GM13977 (cell line): ENCODE measurements at places on chromosomes 11 and 22.

DNA sequence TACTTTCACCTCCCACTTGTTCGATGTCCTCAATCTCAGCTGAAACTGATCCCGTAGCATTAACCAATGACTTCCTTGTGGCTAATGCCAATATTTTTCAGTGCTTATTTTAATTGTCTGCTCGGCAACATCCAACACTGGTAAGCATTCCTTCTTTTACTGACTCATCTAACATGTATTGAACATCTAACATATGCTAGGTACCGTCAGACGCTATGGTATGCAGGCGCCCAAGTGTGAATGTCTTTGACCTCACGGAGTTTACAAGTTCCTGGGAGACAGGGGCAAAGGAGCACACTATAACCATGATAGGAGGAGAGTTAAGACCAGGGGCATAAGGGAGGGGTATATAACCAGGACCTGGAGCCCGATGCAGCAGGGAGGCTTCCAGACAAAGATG, 1.7 kb downstream of the BRMS1 start:
- no peak for DNase-seq

DNA sequence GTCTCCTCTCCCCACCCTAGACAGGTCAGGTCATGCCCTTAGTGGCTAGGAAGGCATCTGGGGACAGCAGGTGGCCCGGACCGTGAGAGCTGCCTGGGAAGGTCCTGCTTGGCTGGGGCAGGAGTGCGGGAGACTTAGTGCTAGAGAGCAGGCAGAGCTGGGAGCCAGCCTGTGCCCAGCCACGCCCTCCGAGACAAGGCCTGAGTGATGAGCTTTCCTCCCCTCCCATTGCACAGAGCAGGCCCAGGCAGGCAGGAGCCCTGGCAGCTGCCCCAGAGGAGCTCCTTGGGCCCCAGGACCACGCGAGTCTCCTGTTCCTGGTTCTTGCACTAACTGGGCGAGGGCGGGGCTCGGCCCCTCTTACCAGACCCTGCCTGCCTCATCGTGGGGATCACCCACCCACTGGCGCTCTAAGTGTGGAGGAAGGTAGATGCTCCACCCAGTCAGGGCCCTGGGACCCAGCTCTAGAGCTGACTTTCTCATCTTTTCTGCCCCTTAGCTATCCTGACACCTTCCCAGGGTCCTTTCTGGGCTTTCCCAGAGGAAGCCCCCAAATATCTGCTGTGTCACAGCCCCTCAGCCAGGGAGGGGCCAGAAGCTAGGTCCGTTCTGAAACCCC, 44.9 kb downstream of the MACROD1 start:
- no peak for DNase-seq

DNA sequence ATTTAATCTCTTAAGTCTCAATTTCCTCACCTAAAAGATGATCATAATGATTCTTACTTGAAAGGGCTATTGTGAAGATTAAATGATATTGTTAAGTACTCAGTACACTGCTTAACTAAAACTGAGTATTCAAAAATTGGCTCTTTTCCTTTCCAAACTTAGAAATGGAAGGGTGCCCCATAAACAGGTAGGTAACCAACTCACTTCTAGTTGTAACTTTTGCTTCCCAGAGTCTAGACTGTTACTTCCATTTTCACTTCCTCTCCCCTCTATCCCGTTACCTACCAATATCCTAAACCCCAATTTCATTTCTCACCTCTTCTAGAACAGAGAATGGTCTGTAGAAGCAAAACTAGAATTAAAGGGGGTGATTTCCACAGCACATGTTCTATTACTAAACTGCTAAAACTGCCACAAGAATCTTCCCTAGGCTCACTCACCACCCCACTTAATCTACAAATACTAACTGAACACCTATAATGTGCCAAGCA, 50.0 kb downstream of the RRAS2 start:
- DNase-seq: no peak

DNA sequence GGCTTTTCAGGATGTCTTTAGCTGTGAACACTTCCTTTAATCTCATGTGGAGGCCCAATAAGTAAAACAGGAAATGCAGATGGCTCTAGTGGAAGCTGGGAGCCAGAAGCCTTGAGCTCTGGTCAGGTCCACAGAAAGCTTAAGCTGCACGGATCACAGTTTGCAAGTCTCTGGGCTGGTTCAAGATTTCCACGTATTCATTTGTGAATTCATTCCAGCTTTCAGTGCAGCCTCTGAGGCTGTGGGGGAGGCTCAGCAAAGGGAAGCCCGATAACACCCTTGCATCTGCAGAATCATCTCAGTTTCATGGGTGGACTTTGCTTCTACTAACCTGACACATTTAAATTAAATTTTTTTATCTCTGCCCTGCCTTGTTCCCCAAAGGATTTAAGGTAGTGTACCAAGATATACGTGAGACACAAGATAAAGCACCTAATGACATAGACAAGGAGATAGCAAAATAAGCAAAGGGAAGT, 65.6 kb downstream of the ISX start:
- no peak for DNase-seq

DNA sequence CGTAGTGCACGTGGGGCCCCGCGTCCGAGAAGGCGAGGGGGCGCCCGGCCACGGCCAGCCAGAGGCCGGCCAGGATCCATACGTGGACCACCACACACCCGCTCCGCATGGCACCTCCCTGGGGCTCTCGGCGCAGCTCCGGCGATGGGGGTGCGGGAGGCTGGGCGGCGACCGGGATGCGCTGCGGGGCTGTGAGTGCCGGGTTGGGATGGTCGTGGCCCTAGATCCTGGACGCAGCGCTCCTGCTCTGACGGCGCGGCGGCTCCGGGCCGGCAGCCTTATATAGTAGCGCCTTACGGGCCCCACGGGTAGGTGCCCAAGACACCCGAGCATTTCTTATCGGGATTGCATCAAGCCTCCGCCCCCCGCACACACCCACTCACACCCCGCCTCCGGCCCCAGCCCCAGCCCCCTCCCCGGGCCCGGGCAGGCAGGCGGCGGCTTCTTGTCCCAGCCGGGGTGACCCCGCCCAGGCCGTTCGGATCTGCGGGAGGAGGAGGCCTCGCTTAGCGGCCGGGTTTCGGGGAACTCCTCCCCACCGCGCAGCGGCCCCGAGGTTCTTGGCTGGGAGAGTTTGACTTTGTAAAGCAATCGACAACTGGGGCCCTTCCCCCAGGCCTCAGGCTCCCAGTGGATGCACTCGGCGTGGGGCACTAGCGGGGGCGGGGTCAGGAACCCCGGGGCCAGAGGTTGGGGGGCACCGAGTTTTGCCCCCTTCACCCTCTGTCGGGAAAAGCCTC, at the start of gene FGF19:
Gene FGF19 (minus strand): TSS at position 255 of the 740 bp plus-strand sequence. CDS start 146 bp downstream, at position 109.
- DNase-seq: peak; percentile 48

- no peak for DNase-seq
Observed at GRCh38 chr11:6197466-6198200, 1.4 kb upstream of the OR52W1 start.

DNA sequence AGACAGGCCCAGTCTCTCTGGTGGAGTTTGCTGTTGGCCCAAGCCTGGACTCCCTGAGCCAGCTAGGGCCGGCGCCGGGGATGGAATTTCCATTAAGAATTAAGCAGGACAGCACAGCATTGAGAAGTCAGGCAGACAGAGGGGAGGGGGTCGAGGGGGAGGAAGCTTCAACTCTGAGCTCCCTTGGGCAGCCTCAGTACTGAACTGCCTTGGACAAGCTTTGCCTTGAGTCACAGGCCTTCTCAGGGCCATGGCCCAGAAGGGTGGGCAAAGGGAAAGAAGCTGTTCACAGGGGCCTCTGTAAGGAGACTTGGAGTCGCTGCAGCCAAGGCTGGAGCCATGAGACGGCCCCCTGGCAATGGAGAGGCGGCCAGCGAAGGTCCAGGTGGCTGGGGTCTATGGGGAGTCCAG, 2.6 kb upstream of the INSC start:
- DNase-seq: no peak

- peak; percentile 27 for DNase-seq
Observed at GRCh38 chr11:115920092-115920461, 415.9 kb upstream of the CADM1 start.

- no peak for DNase-seq
Observed at GRCh38 chr11:95739108-95739938, 50.3 kb downstream of the FAM76B start.

GRCh38 chr11:65290448-65291165, 24.1 kb upstream of the CDC42EP2 start:
- peak; percentile 52 for DNase-seq

GRCh38 chr11:72812967-72813739, 1.1 kb upstream of the ATG16L2 start:
- DNase-seq: peak; percentile 79

DNA sequence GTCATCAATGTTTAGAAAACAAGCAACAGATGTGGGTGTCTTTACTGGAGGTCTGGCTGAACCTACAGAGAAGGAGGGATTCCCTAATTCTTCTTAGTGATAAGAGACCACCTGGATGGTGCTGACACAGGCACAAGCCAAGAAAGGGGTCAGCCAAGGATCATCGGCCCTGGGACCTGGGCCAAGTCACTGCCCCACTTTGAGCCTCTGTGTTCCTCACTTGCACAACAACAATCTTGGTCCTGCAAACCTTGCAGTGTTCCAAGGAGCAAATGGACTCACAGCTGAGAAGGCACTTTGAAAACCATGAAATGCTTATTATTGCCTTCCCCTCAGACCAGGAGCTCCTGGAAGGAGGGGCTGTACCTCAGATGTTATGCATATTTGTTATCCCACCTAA, 7.0 kb upstream of the KCNE3 start:
- DNase-seq: no peak

DNA sequence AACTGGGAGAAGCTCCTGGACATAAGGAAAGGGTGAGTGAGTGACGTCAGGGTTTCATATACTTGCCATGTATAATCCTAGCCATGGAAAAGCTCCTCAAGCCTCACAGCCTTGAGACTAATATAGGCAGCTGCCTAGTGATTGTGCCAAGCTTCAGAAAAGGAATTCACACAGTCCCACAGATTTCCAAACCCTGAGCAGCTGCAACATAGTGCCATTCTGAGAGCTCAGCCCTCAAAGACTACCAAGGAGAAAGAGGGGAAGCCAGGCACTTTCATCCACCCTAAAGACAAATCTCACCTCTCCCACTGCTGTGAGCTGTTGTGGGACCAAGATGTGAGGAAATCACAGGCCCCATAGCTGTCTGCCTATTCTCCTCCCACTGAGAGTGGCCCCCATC, 707.9 kb upstream of the ANO5 start:
- no peak for DNase-seq

GRCh38 chr11:32081129-32081641, 9.7 kb upstream of the RCN1 start:
- no peak for DNase-seq

GRCh38 chr22:48891688-48892577, 935.7 kb downstream of the BRD1 start:
- DNase-seq: no peak

DNA sequence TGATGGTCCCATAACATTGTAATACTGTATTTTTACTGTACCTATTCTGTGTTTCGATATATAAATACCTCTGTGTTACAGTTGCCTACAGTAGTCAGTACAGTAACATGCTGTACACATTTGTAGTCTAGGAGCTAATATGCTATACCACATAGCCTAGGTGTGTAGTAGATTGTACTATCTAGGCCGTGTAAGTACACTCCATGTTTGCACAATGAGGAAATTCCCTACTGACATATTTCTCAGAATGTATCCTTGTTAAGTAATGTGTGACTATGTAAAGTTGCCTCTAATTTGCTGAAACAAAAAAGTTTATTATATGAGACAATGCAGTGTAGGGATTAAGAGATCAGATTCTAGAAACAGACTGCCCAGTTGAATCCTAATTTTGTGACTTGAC, 21.3 kb downstream of the CAPRIN1 start:
- no peak for DNase-seq

DNA sequence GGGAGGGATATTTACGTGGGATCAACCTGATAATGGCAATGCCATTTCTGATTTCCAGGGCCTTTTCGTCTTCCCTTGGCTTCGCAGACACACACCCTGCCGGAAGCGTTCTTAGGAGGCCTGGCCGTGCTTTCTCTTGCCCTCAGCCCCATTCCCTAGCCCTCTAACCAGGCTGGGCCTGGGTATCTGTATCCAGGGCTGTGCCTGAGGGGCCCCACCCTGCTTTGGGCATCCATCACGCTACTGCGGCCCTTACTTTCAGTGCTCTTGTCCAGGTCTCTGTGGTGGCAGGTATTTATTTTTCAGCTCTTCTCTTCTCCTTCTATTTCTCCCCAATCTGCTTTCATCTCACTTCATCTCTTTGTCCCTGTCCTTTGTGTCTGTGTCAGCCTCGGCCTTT, 105.0 kb downstream of the ZBTB16 start:
- DNase-seq: no peak

GRCh38 chr11:35661534-35661933, 1.0 kb upstream of the TRIM44 start:
- DNase-seq: no peak

GRCh38 chr11:35338921-35339320, 80.4 kb downstream of the SLC1A2 start:
- DNase-seq: no peak

DNA sequence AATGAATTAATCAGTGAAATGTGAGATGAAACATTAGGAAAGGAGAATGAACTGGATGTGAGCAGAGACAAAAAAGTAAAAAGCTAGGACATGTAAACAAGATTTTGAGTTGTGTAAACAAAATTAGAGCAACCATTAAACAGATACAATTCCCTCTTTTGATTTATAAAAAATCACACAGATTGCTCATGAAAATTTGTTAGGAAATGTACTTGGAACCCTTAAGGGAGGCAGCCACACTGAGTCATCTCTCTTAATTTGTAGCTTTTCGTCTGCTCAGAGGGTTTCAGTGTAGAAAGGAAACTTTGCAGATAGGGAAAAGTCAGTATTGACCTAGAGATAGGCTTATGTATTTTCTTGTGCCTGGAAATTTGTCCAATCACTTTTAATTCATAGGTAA, 49.6 kb upstream of the ME3 start:
- DNase-seq: no peak

DNA sequence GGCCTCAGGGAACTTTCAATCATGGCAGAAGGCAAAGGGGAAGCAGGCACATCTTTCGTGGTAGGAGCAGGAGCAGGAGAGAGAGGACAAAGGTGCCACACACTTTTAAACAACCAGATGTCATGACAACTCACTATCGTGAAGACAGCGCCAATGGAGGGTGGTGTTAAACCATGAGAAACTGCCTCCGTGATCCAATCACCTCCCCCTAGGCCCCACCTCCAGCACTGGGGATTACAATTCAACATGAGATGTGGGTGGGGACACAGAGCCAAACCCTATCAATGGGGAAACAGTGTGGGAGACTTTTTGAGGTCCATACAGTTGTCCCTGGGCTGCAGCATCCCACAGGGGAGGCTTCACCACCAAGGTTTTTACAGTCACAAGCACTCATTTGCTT, 41.9 kb upstream of the CFAP300 start:
- no peak for DNase-seq

- no peak for DNase-seq
Observed at GRCh38 chr11:130623670-130624668, 175.5 kb downstream of the ADAMTS15 start.
